ENCODE measurements at places on chromosomes 11 and 22.

- no peak for DNase-seq
Measured at GRCh38 chr11:69492201-69492991, 10.9 kb downstream of the LINC01488 start.

- DNase-seq = no peak
Measured at GRCh38 chr11:32305460-32305859, 129.9 kb downstream of the WT1 start.

DNA sequence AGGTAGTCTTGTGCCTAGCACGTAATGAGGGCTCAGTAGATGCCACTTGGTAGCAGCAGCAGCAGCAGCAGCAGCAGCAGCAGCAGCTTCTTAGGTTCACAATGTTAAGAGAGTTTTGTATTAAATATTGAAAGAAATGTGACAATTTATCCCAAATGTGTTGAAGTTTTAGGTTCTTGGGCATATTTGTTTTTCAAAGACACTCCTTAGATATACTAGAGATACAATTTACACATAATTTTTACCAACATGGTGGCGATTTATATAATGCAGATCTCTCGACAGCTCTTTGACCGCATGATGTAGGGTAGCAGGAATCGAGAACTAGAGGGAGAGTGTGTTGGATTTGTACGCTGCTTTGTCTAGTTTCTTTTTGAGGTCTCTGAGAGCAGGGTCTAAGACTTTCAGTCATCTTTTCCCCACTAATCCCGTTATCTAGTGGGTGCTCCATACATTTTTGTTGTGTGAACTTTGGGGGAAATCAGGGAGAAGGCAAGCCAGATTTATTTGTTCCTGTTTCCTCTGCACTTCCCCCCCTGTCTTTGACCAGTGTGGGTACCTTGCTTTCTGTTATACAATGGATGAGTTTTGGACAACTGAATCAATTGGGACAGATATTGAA, 1.4 kb downstream of the FDX1 start:
- DNase-seq = no peak

- no peak for DNase-seq
Measured at GRCh38 chr11:65565624-65566453, 4.4 kb upstream of the ZNRD2 start.
